ENCODE measurements at places on chromosomes 5 and 9.

- no peak for DNase-seq
Observed at GRCh38 chr9:117771136-117771535, 66.9 kb downstream of the TLR4 start.

DNA sequence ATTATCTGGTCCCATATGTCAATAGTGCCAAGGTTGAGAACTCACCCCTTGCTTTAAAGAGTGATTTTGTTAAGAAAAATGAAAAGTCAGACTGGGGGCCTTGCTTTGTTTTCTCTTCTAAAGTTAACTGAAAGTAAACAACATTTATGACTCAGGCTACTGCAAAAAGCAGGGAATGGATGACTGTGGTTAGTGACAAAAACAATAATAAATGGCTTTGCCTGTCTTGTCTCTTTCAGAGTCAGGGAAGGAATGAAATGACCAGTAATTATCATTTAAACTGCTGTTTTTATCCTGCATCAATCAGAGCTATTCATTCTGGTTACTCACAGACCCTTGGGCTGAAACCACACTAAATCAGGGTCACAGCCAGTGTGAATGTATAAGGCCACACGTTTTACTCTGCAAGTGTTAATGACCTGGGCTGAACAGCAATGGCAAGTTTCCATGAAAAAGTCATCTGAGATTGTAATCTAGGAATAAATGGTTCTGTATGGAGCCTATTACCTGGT, 112.2 kb downstream of the ZNF608 start:
- DNase-seq: no peak

DNA sequence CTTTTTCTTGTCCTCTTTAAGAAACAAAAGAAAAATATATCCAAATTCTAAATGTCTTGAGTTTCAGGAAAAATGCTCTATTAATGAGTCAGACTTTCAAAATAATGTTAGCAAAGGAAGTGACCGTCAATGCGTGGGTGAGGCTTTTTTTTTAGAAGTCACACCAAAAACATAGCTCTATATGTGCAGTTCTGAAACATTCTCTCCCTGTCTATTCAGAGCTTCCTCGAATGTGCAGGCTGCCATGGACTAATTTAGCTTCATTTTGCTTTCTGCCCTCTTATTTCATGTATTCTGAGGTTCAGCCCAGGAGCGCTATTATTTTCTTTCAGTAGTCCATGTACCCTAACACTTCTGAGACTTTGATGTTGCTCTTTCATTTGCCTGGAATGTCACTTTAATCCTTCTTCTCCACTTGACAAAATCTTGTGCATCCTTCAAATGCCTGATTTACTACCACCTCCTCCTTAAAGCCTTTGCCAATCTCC, 72.5 kb upstream of the RASA1 start:
- DNase-seq: no peak

- DNase-seq: no peak
Observed at GRCh38 chr9:16954040-16954439, 83.6 kb upstream of the BNC2 start.

- no peak for DNase-seq
Observed at GRCh38 chr9:101966691-101967090, 228.2 kb upstream of the GRIN3A start.

DNA sequence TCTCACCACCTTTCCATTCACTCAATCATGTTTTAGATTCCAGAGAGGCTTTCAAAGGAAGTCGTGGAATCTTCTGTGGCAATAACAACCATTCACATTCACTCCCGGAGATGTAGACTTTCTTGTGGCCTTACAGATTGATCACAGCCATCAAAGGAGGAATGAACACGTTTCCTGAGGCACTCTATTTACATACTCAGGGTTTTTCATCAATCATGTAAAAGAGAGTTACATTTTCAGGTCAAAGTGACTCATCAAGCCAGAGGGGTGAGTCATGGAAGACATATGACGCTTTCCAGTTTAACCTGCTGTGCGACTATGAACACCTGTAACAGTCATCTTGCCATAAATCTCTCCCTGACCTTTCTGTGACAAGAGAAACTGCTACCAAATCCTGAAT, 39.3 kb upstream of the RAD23B start:
- DNase-seq: no peak

- DNase-seq: no peak
Observed at GRCh38 chr5:116370886-116371285, 203.7 kb downstream of the SEMA6A start.

DNA sequence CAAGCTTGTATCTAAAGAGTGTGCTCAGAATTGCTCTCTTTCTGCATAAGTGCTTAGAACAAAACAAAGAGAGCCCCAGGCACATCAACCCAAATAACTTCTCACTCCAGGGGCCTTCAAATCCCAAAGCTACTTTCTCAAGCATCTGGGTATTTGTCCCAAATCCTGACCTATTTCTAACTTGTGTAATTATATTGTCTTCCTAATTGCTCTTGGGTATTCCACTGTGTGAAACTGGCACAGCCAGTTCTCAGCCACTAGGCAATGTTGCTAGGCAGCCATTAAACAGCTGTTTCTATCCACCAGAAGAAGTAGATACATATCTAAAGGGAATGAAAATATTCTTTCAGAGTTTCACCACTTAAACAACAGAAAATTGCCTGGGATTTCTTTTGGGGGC, 198.8 kb downstream of the PRELID2 start:
- DNase-seq: no peak

- no peak for DNase-seq
Observed at GRCh38 chr9:17578911-17579793, at the start of gene SH3GL2. Gene SH3GL2 (plus strand): TSS chr9:17579066.

GRCh38 chr9:14702200-14702720, 9.0 kb upstream of the ZDHHC21 start:
- DNase-seq: no peak

DNA sequence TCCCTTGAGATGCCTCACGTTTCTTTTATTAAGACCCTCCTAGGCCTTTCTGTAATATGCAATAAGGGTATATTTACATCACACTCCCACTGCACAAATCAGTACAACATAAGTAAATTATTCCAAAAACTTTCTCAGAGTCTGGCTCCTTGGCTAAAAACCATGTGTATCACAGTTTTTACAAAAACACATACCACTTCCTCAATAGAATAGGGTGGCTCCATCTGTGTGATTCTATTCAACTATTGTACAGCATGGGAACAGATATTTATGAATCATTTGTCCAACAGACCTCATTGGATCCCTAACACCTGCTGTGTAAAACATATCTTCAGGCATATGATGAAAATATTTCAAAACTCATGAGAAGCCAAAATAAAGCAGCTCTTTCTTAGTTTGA, 502.7 kb downstream of the EFNA5 start:
- DNase-seq: no peak

- no peak for DNase-seq
Observed at GRCh38 chr5:3356016-3356415, 239.6 kb upstream of the IRX1 start.

- DNase-seq: no peak
Observed at GRCh38 chr5:78768781-78769380, 120.3 kb upstream of the LHFPL2 start.

DNA sequence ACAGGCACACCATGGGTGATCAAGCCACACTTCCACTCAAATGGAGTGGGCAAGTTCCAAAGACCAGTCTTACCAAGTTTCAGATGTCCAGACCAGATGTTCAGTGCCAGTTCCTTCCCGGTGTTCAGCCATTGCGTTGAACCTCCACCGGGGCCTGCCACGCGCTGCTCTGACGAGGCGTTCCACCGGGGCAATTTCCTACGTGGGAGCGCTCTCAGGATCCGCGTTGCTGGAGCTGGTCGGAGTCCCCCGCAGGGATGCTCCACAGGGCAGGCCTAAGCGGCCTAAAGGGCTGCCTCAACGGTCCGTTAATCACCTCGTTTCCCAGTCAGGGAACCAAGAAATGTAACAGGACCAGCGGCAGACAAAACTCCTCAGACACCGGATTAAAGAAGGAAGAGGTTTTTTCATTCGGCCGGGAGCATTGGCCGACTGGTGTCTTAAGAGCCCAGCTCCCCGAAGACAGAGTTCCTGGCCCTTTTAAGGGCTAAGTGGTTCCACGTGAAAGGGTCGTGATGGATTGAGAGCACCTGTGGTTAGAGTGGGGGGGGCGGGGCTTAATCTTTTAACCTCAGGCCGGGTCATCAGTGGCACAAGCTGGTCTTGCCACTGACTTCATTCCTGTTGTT, 35.7 kb upstream of the PPP1R26 start:
- no peak for DNase-seq

DNA sequence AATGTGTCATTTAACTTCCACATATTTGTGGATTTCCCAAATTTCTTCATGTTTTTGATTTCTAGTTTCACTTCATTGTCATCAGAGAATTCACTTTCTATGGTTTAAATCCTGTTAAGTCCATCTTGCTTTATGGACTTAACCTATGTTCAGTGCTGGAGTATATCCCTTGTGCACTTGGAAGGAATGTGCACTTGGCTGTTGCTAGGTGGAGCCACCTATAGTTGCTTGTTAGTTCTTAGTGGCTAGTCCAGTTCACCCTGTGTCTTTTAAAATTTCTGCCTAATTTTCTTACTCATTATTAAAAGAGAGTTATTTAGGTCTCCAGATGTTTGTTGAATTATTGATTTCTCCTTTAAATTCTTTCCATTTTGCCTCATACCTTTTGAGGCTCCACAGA, 1472.5 kb upstream of the CDH6 start:
- DNase-seq: no peak

DNA sequence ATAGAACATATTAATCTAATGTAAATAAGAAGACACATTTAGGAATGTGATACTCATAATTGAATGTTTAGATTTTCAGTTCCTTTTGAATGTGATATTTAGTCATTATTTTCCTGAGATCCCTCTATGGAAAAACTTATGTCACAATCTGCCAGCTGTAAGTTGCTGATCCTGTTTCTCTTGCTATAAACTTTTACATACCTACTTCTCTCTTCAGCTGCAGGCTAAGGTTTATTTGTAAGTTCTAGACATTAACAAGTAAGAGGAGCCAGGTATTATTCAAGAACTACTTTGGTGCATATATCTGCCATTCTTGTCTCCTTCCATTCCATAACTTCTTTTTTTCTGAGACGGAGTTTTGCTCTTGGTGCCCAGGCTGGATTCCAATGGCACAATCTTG, 462.4 kb downstream of the PRR16 start:
- no peak for DNase-seq
